ENCODE measurements at places on chromosomes 5 and 9.

DNA sequence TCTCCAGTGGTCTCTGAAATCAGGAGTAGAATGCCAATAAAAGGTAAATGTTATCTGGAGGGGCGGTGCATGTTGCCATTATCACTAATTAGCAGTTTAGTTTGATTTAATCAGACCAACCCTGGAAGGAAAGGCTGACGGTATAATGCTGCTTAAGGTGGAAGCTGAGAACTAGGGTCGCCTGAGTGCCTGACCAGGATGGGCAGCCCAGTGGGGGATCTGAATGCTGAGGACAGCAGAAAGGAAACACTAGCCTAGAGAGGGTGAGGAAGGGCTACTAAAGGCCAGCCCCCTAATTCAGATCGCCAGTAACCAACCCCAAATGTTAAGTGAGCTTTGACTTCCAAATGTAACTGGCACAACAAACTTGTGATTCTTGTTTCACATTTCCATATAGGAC is 172.2 kb downstream of the APBA1 start:
- DNase-seq, result no peak

DNA sequence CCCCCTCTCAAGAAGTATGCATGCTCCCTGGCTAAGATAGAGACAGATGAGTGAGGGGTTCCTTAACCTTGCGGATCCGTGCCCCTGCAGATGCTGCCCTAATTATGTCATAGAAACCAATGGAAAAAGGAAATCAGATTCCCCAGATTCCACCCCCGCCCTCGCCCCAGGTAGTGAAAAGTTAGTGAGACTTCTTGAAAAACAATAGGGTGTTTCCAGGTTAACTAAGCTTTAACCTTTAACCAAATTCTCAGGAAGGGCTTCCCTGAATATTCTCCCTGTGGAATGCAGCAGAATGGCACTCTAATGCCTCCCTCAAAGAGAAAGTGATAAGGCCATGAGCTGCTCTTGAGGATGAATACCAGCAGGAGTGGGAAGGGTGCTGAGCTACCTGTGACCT is 116.0 kb upstream of the RANBP3L start:
- DNase-seq, result no peak

DNA sequence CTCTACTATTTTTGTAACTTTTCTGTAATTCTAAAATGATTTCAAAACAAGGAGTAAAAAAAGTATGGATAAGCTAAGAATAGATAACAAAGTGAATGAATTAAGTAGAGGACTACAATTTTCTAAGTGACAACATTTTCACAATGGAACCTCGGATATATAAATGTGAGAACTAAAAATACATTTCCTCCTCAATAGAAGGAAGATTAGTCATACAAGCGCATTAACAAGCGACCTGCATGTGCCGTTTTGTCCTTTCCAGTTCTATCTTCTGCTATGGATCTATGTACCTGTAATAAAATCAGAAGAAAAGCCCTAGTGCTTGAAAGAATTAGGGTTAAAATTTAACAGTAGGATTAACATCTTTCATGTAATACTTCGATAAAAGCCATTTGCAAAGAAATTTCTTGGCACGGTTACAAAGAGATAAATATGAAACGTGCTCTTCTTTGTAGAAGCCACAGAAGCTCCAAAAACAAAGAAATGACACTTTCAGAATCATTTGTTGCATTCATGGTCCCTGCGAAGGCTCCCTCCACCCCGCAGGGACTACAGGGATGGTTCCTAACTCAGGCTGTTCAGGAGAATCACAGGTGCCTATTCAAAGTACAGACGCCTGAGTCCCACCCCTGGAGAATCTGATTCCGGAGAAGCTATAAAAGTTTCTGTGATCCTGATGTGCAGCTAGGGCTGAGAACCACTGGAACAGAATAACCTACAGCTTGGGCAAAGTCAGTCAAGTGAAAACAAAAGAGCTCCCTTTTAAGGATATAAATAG is 216.6 kb upstream of the EFNA5 start:
- no peak for DNase-seq

DNA sequence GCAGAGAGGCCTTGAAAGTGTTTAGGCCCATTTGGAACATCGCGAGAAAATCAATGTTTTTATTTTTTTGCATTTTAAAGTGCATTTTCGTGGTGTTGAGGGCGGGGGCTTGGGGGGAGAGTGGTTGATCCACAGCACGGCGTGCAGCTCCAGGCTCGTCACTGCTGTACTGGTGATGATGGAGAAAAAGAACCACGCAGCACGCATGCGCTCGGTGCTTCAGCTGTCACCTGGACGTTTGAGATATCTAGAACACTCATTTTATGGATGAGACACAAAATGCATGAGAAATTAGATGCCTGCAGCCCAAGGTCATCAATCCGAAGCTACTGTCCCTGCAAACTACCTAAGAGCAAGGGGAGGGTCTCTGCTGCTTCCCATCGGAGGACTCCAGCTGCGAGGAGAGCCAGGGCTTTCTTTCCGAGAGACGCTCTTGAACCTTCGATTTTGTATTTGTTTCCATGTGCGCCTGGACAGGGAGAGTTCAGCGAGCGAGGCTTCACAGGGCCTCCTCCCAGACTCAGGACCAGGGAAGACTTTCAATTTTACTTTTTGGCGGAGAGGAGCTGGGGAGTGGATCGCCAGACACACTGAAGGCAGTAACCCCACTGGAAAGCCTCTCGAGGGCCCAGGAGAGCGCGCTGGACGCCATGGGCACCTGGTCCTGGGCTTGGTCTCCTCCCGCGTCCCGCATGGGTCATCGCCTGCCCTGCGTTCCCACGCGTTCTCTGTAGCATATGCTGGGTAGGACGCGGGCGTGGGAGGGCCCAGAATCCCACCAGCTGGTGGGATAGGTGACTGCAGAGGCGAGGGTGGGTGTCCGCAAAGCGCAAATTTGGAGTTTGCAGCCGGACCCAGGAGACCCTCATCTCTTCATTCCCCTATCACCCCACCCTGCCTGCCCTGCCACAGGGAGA is 2.5 kb downstream of the DMRT2 start:
- no peak for DNase-seq

- DNase-seq, result no peak
Observed at GRCh38 chr5:112649882-112650281, 87.8 kb upstream of the APC start.

- DNase-seq, result no peak
Observed at GRCh38 chr9:34898846-34899245, 59.2 kb upstream of the PHF24 start.

GRCh38 chr5:173734716-173735115 is 118.3 kb upstream of the BOD1 start:
- no peak for DNase-seq
